ENCODE measurements at places on chromosomes 11 and 22. TPM values are rescaled to one million over a fixed set of nuclear protein-coding genes. Genes with fewer than 3 reads are reported as not detected.
A peak's percentile ranks its signal among the peaks of the same experiment; 100 is the strongest.

DNA sequence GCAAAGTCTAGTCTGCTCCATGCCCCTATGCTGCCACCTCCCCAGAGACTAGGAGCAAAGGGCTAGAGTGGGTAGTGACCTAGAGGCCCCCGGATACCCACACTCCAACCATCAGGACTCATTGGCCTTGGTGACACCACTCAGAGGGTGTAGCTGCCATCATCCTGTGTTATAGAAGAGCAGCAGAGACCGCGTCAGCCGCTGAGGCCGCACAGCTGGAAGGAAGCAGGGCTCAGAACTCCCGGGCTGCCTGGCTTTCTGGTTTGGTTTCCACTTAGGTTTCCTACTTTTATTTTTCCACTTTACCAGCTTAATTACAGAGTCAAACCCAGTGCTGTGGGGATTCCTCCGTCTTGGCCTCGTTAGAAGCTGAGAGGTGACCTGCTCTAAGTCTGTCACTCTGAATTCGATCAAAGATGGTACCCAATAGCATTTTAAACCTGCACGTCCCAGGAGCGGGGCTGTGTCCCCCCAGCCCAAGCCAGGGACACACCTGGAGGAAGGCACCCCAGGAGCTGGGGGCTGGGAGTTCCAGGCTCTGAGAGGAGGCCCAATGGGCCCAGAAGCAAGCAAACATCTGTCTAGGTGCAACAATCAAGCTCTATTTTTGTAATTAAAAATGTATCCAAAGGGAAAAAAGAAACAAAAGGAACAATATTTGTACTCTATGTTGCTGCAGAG lies 2.1 kb upstream of the CDKN1C start:
- H3K27me3 ChIP-seq, result peaks cover 20% of the 10 kb centered on the region
- DNase-seq, result no peak
- no peak overlapping the region for H3K27ac ChIP-seq
- no peak overlapping the region for H3K4me3 ChIP-seq

DNA sequence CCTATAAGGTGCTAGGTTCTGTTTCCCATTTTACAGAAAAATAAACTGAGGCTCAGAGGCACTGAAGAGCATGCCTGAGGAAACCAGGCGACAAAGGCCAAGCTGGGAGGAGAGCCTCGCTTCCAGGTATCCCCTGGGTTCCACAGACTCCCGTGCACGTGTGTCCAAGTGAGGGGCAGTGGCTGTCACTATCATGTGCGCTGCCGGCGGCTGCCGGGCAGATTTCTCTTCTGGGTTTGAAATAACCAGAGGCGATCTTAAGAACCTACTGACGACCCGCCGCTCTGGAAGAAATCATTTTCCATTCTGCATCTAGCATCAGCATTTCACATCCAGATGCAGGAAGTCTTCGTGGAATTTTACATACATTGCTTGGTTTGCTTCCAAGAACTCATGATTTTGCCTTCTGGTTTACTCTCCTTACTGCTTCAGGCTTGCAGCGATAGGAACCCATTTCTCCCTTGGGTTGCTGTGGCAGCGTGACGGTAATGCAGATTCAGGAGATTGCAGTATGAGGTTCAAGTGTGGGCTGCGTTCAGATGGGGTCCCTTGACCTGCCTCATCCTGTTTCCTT lies 28.6 kb downstream of the ARHGAP8 start:
- H3K4me1 ChIP-seq, result no peaks in the 10 kb centered on the region
- no peak overlapping the region for H3K4me3 ChIP-seq
- H3K27me3 ChIP-seq, result peaks cover 2% of the 10 kb centered on the region
- no peaks in the 10 kb centered on the region for H3K36me3 ChIP-seq

GRCh38 chr11:101620026-101620425 lies 36.2 kb upstream of the TRPC6 start:
- H3K36me3 ChIP-seq, result no peaks in the 10 kb centered on the region
- no peaks in the 10 kb centered on the region for H3K4me1 ChIP-seq
- DNase-seq, result peak; percentile 18
- H3K27me3 ChIP-seq, result no peaks in the 10 kb centered on the region

- H3K36me3 ChIP-seq, result peaks cover 12% of the 10 kb centered on the region
- no peak overlapping the region for H3K4me3 ChIP-seq
- no peaks in the 10 kb centered on the region for H3K27me3 ChIP-seq
- DNase-seq, result no peak
- H3K27ac ChIP-seq, result no peak overlapping the region
These were observed 9.6 kb upstream of the BIRC3 start for GRCh38 chr11:102307727-102308038.

Gene ACAT1
- 65.9 TPM for total RNA-seq

Gene ALDH3B2
- total RNA-seq, result not detected

All from activated CD4-positive, alpha-beta T cell treated with anti-CD3 and anti-CD28 coated beads, Interleukin-2, amount 10 ng/mL, durations not matched to agents 24 days and 14 days (primary cell).